ENCODE measurements at places on chromosomes 5 and 9.

DNA sequence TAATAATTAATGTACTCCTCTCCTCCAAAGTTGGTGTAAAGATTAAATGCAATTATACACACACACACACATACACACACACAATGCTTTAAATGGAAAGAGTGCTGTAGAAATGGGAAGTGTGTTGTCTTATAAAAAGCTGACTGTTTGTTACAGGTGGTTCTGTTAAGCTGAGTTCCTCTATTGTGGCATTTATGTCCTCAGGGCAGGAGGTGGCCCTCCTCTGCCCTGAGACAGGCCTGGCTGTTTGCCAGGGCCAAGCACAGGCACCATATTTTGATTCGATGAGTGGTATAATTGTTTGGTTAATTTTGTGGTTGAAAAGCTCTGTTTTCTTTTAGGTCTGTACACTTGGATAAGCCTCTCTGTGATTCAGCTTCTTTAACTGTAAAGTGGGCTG lies 573.9 kb downstream of the KIF4B start:
- no peak for DNase-seq

DNA sequence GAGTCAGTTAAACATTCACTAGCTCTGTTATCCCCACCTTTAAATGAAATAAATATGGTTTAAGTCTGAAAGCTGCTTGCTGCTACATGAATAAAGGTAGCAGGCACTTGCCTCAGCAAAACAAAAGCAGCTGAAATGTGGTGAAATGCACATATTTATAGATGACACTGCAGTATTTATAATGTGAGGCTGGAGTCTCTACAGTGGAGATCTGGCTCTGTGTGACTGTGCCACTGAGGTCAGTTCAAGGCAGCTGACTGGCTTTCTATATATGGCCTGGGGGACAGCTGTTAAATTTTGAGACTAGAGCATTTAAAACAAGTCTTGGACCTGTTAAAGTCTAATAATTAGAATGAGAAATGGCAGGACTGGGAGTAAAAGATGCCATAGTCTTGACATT lies 859.6 kb upstream of the SEMA6A start:
- no peak for DNase-seq

DNA sequence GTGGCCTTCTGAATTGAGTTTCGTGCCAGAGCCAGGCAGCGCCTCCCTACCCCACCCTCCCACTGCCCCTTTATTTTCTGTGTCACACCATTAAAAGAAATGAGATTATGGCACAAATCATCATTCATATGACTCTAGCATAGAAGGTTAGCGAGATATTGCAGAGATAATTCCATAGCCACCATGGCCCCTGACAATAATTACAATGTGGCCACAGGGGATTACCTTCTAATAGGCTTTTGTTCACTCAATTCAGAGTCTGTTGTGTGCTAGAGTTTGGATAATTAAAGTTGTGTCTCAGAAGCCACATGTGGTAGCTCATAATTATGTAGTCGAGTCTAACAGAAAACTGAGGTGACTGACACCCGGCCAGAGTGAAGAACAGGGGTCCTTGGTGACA lies 428.1 kb downstream of the ARHGEF28 start:
- no peak for DNase-seq

GRCh38 chr9:111744363-111744762 lies 50.4 kb downstream of the SHOC1 start:
- no peak for DNase-seq

DNA sequence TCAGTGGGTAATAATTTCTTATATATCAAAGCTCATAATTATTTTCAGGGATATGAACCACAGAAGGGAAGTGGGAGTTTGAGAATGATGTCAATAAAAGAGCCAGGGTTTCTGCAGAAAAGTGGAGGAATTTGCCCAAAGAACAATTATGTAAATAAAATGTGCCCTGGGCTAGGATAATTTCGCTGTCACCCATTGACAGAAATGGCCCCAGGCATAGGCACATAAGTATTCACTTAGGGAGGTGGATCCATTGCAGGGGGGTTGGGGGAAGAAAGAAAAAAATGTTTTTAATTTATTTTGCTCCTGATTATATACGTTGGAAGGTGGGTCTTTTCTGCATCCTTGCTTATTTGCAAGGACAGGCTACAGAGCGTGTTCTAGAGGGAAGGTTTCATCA lies 135.1 kb upstream of the IRX2 start:
- no peak for DNase-seq

GRCh38 chr9:27634879-27635278 lies 61.6 kb upstream of the C9orf72 start:
- no peak for DNase-seq

DNA sequence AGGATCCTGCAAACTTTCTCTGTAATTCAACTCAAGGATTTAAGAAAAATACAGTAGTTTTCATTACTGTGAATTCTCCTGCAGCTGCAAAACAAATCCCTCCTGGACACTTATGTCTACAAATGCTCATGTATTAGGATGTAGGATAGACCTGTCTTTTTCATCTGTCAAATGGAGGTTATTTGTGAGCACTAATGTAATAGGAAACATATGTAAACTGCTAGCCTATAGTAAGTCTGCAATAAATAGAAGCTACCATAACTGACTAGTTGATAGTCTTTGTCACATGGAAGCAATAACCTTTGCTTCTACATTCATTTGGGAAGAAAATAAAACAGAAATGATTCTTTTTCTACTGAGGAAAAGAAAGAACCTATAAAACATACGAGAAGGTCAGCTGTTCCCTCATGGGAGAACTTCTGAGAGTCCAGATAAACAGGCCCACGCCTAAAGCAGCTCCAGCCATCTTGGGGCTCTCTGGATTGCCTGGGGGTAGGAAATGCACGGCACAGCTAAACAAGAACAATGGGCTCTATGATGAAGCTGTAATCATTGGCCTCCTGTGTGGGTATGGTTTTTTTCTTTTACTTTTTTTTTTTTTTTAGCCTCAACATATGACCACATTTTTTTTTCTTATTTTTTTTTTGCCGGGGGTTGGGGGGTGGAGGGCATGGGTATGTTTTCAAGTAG lies 6.2 kb downstream of the KCNV2 start:
- DNase-seq, result no peak

- no peak for DNase-seq
These were observed 6.4 kb downstream of the S1PR3 start for GRCh38 chr9:88997646-88998045.

DNA sequence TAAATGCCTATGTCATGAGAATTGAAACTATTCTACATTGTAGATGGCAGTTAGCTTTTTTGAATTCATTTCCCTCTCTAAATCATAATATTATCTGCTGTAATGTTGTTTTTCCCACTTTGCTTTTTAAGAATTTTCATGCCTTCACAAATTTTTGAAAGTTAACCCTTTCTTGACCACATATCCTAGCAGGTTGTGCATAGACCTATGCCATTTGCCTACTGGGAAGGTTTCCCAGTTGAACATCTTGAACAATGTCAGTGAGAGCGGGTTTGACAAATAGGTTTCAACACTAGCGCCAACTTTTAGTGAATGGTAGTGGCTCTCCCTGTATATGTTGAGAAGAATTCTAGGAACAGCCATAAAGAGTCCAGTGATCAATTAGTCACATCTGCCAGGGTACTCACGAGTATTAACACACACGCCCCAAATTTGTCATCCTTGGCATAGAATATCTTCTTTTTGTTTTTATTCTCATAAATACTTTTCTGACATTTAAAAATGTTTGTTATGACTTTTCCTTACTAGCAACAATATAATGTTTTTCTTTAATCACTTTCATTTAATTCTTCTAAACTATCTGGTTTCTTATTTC lies 307.6 kb downstream of the PJA2 start:
- no peak for DNase-seq

GRCh38 chr5:5105531-5105930 lies 34.6 kb upstream of the ADAMTS16 start:
- no peak for DNase-seq

GRCh38 chr5:157431544-157432200 lies 28.3 kb upstream of the NIPAL4 start:
- DNase-seq, result peak; percentile 30

DNA sequence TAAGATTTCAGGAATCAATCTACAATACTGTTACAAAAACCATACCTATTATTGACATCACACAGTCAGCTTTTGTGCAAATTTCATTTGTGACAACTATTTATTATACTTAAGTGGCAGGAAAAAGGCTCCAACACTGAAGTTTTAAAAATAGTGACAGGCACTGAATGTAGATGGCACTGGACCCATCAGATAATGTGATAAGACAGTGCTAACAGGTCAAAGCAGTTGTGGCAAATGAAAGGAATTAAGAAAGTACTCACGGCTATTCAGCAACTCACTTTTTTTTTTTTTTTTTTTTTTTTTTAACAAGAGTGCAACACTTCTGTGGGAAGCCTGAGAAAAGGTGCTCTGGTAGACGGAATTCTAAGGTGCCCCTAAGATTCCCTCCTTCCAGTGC lies 115.0 kb upstream of the MEF2C start:
- no peak for DNase-seq

- DNase-seq, result no peak
These were observed 509.3 kb downstream of the KDM4C start for GRCh38 chr9:7266911-7267595.

- DNase-seq, result no peak
These were observed 53.5 kb upstream of the COL15A1 start for GRCh38 chr9:98890256-98890655.

DNA sequence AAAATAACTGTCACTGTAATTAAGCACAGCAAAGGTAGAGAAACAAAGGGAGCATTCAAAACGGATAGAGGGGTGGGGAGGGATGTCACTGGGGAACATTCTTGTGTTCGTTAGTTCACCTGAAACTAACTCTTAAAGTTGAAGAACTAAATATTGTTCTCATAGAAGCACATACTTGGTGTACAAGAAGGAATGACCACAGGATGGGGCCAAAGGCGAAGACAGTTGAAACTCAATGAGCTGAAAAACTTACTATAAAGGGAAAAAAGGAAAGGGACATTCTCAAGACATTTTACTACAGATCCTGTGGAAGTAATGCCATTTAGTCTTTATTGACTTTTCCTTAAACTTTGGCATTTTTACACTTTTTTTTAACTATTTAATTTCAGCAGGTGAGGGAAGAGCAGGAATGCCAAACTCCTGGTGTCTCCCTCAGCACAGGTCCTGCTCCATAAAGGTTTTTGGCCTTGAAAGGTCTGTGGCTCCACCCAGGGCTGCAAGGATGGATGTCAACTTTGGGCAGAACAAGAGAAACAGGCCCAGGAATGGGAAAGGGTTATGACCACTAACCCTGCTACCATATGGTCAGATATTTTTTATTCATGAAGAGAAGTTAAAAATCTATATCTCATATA lies 197.6 kb upstream of the RASA1 start:
- DNase-seq, result peak; percentile 10

All from GF-D8 (cell line).